ENCODE measurements at places on chromosomes 11 and 22.

GRCh38 chr11:75160220-75160757 lies 9.4 kb downstream of the SLCO2B1 start:
- DNase-seq, result no peak

DNA sequence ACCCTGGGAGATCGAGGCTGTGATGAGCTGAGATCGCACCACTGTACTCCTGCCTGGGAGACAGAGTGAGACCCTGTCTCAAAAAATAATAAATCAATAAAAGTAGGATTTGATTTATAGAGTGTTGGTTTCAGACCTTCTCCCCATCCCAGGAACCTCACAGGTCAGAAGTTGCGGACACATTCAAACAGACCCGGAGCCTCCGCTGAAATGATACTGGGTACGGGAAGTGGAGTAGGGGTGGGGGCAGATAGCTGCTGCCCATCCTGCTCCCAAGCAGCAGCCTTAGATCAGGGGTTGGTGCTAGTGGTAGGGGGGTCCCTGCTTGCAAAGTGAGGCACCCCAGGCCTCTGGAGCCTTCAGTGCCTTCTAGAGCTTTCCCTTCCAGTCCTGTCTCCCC lies 7.8 kb downstream of the PRDM11 start:
- no peak for DNase-seq

- no peak for DNase-seq
Measured at GRCh38 chr11:7030836-7031235, 10.6 kb downstream of the NLRP14 start.

GRCh38 chr22:47030881-47031627 lies 268.6 kb downstream of the TBC1D22A start:
- no peak for DNase-seq

GRCh38 chr22:26494506-26494905 lies 10.8 kb downstream of the SRRD start:
- no peak for DNase-seq

DNA sequence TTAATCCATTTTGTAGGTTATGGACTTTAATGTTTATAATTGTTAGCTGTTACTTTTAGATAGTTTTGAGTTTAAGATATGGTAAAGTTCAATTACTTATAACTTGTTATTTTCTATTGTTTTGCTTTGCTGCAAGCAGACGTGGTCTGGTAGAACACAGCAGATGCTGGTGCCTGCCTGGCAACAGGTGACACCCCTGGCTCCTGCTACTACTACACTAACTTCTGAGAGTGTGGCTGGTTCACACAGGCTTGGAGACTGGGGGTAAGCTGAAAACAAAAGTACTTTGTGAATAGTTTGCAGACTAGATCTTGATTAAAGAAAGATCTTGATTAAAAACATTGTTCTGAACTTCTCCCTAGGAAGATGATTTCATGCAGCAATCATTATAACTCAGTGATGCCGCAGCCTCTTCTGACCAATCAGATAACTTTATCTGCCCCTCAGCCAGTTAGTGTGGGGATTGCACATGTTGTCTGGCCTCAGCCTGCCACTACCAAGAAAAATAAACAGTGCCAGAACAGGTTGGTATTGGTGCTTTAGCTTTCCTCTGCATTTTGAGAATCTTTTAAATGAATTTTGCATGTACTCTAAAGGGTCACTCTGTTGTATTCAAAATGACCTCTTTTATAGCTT lies 90.4 kb downstream of the HIPK3 start:
- no peak for DNase-seq
